ENCODE measurements at places on chromosomes 2 and 18. TPM values are rescaled to one million over a fixed set of nuclear protein-coding genes. Genes with fewer than 3 reads are reported as not detected.

GRCh38 chr2:64179582-64180321 is 35.5 kb upstream of the PELI1 start:
- H3K27me3 ChIP-seq = no peaks in the 10 kb centered on the region
- H3K4me3 ChIP-seq = no peak overlapping the region
- no peak overlapping the region for H3K27ac ChIP-seq
- no peaks in the 10 kb centered on the region for H3K4me1 ChIP-seq

Gene CHRNG
- total RNA-seq = not detected

DNA sequence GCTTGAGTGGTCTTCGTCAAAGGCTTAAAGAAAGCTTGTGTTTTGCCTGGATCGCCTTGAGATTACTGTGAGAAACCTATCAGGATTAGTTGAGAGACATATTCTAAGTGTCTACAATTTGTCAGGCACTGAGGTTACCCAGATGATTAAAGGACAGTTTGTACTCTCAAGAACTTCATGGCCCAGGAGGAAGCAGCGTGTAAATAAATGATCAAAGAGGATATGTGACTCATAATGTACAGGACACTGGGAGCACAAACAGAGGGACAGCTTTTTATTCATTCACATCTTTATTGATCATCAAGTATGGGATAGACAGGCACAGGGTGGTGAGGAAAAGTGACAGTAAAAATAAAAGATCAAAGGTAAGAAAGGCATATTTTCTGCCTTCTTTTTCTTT is 152.6 kb upstream of the FSHR start:
- DNase-seq = no peak
- H3K36me3 ChIP-seq = no peaks in the 10 kb centered on the region
- no peaks in the 10 kb centered on the region for H3K27me3 ChIP-seq
- no peak overlapping the region for H3K27ac ChIP-seq

GRCh38 chr2:199739413-199740110 is 111.4 kb downstream of the FTCDNL1 start:
- H3K27me3 ChIP-seq = no peaks in the 10 kb centered on the region
- no peaks in the 10 kb centered on the region for H3K36me3 ChIP-seq
- DNase-seq = peak; percentile 67
- no peak overlapping the region for H3K27ac ChIP-seq

DNA sequence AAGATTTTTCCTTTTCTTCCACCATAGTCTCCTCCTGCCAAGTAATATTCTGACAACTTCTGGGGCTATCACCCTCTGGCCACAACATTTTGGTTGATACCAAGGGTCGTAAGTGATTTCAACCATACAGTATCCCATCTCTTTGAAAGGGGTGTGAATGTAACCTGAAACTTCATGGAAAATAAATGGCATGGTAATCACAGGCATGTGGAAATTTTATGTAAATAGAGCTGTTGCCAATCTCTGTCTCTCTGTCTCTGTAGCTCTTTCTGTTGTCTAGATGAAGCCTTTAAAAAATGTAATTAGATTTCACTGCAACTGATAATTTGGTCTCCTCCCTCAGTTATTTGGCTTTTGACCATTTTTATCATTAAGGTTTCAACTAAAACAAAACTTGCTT is 125.6 kb upstream of the RPRM start:
- DNase-seq = no peak
- no peaks in the 10 kb centered on the region for H3K27me3 ChIP-seq

- H3K4me3 ChIP-seq = no peak overlapping the region
- H3K27me3 ChIP-seq = no peaks in the 10 kb centered on the region
- DNase-seq = no peak
Observed at GRCh38 chr18:48222118-48222517, 187.1 kb downstream of the ZBTB7C start.

GRCh38 chr2:45770811-45771210 is 119.3 kb downstream of the PRKCE start:
- DNase-seq = no peak
- H3K4me1 ChIP-seq = no peaks in the 10 kb centered on the region
- no peaks in the 10 kb centered on the region for H3K27me3 ChIP-seq
- H3K4me3 ChIP-seq = no peak overlapping the region
- H3K27ac ChIP-seq = no peak overlapping the region
- H3K36me3 ChIP-seq = no peaks in the 10 kb centered on the region

Gene IL1R1
- 0.45 TPM for total RNA-seq
